ENCODE measurements at places on chromosomes 2 and 18. TPM values are rescaled to one million over a fixed set of nuclear protein-coding genes. Genes with fewer than 3 reads are reported as not detected.

GRCh38 chr18:63148449-63149301 lies 170.9 kb downstream of the BCL2 start:
- peaks cover 51% of the 10 kb centered on the region for H3K4me1 ChIP-seq
- DNase-seq = no peak
- H3K36me3 ChIP-seq = no peaks in the 10 kb centered on the region
- no peak overlapping the region for H3K4me3 ChIP-seq

DNA sequence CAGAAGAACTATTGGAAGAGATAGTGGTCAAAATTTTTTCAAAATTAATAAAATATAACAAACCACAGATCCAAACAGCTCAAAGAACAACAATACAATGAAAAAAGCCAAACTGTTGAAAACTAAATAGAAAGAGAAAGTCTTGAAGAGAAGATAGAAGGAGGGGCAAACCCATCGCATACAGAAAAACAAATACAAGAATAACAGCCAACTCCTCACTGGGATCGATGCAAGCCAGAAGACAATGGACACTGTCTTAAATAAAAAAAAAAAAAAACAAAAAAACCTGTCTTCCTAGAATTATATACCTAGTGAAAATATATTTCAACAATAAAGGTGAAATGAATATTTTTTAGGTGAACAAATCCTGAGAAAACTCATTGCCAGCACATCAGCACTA lies 34.1 kb upstream of the ARHGAP25 start:
- no peak for DNase-seq
- H3K4me3 ChIP-seq = no peak overlapping the region
- H3K36me3 ChIP-seq = peaks cover 12% of the 10 kb centered on the region
- peaks cover 34% of the 10 kb centered on the region for H3K27me3 ChIP-seq
- no peaks in the 10 kb centered on the region for H3K4me1 ChIP-seq

DNA sequence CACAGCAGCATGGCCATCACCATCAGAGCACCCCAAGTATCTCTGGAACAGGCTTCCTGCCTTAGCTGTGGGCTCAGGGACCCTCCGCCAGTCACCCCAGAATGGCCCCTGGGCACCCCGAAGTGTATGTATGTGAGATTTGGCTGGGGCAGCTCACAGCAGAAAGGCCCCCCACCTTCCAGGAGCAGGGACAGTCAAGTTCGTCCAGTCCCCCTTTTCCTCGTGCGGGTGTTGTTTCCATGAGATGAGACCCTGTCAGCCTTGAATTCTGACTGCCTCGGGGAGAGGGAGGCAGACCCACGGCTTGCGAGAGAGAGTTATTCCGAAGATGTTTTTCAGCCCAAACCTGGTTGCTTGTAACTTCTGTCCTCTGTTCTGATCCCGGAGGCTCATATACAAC lies 290.9 kb upstream of the HDAC4 start:
- peaks cover 8% of the 10 kb centered on the region for H3K4me1 ChIP-seq
- no peaks in the 10 kb centered on the region for H3K36me3 ChIP-seq
- peaks cover 6% of the 10 kb centered on the region for H3K27me3 ChIP-seq
- DNase-seq = no peak
- no peak overlapping the region for H3K4me3 ChIP-seq
- no peak overlapping the region for H3K27ac ChIP-seq

DNA sequence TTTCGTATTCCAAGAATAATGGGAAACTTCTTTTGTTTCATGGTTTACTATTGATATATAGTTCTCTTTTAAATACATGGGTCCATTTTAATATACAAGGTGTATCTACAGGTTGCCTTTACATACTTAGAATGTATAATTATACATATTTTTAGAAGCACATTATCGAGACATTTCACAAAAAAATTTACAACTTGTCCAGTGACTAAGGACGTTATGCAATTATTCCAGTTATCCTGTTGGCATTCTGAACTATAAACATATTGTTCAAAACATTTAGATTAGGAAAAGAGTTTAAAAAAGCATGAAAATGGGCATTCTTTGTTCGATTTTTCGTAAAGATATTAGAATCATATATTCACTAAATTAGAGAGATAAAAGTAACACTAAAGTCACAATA lies 344.6 kb upstream of the TMEFF2 start:
- H3K4me1 ChIP-seq = no peaks in the 10 kb centered on the region
- H3K4me3 ChIP-seq = no peak overlapping the region
- H3K27ac ChIP-seq = no peak overlapping the region
- H3K27me3 ChIP-seq = no peaks in the 10 kb centered on the region
- DNase-seq = no peak

DNA sequence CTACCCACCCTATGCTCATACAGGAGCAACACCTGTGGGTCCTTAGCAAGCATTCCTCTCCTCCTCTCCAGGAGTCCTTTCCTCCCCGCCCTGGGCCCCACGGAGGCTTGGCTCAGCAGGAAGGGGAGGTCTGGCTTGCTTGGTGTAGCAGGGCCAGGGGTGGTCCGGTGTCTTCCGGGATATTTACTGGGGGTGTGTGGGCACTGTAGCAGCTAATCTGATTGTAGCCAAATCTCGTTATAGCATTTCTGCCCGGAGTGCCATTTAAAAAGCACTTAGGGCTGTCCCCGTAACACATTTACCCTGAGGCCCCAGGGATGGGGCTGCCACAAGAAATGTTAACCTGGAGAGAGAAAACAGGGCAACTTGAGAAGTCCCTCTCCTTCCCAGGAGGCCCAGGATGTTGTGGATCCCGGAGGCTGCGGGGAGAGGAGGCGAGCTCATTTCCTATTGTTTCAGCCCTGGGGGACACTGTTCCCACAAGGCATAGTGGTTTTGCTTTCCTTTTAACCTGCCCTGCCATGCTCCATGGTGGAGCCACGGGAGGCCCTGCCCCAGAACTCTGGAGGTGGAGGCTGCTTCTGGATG lies 134.5 kb downstream of the CLIP4 start:
- no peaks in the 10 kb centered on the region for H3K4me1 ChIP-seq
- no peak overlapping the region for H3K4me3 ChIP-seq

DNA sequence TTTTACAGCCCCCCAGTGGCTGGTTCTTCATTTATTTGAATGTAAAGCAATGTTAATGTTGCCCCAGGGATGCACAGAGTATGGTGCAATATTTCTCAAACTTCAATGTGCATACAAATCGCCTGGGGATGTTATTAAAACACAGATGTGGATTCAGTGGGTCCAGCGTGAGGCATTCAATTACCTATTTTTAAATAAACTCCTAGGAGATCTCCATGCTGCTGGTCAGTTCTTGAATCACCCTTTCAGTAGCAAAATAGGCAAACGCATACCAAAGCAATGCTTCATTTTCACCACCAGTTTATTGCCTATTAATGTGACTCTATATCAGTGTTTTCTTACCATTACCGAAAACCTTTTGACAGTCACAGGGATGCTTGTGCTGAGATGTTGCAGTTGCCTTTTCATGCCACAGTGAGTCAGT lies 530.7 kb downstream of the CBLN2 start:
- H3K27ac ChIP-seq = no peak overlapping the region
- H3K4me3 ChIP-seq = no peak overlapping the region
- no peaks in the 10 kb centered on the region for H3K4me1 ChIP-seq
- no peak for DNase-seq
- H3K36me3 ChIP-seq = peaks cover 5% of the 10 kb centered on the region
- no peaks in the 10 kb centered on the region for H3K27me3 ChIP-seq

DNA sequence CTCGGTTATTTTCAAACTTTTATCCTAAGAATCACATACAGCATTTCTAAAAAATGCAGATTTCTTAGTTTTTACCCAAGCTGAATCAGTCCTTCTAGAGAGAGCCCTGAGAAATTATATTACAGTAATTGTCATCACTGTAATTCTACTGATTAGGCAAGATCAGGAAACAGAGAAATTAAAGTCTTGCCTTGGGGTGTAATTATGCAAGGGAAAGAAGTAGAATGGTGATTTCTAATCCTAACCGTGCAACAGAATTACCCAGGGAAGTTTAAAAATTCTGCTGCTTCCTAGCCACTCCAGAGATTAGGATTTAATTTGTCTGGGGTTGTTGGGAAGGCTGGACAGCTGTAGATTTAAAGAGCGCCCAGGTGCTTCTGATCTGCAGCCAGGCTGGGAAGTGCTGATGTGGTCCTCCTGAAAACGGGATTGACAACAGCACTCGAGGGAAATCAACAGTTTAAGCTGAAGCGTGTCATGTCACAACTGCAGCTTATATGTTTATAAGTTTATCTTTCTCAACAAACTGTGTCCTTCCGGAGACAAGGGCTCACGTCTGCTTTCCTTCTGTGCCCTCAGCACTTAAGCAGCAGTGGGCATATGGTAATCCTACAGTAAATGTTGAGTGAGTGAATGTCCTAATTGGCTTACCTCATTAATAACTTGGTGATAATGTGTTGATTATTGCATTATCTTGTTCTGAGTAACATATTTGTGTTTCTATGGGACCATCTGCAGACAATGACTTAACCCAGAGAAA lies 671.9 kb upstream of the SOX11 start:
- no peak for DNase-seq
- no peaks in the 10 kb centered on the region for H3K4me1 ChIP-seq
- H3K27ac ChIP-seq = no peak overlapping the region
- no peak overlapping the region for H3K4me3 ChIP-seq

- H3K36me3 ChIP-seq = no peaks in the 10 kb centered on the region
- peak overlapping the region; percentile 60 for H3K27ac ChIP-seq
- no peak overlapping the region for H3K4me3 ChIP-seq
- H3K4me1 ChIP-seq = peaks cover 19% of the 10 kb centered on the region
Observed at GRCh38 chr2:145740302-145740701, 1220.4 kb upstream of the ZEB2 start.

- no peak for DNase-seq
- H3K27ac ChIP-seq = no peak overlapping the region
- H3K4me3 ChIP-seq = no peak overlapping the region
- no peaks in the 10 kb centered on the region for H3K4me1 ChIP-seq
- no peaks in the 10 kb centered on the region for H3K36me3 ChIP-seq
- peaks cover 2% of the 10 kb centered on the region for H3K27me3 ChIP-seq
Observed at GRCh38 chr2:2085533-2085932, 245.5 kb downstream of the MYT1L start.

DNA sequence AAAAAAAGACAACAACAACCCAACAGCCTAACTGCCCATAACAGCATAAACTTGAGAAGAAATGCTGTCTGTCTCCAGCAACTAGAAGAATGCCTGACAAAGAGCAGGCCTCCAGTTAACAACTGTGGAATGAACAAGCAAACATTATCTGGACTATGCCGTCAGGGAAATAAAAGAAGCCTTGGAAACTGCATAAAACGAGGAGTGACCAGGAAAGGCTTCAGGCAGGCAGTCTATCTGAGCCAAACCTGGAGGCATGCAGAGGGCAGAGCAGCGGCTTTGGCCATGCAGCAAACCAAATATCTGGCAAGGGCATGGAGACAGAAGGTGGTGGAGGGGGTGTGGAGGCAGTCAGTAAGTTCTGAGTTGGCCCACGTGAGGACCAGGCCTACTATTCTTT lies 11.1 kb downstream of the HES6 start:
- no peaks in the 10 kb centered on the region for H3K36me3 ChIP-seq
- no peak overlapping the region for H3K27ac ChIP-seq
- no peak for DNase-seq
- no peaks in the 10 kb centered on the region for H3K27me3 ChIP-seq

DNA sequence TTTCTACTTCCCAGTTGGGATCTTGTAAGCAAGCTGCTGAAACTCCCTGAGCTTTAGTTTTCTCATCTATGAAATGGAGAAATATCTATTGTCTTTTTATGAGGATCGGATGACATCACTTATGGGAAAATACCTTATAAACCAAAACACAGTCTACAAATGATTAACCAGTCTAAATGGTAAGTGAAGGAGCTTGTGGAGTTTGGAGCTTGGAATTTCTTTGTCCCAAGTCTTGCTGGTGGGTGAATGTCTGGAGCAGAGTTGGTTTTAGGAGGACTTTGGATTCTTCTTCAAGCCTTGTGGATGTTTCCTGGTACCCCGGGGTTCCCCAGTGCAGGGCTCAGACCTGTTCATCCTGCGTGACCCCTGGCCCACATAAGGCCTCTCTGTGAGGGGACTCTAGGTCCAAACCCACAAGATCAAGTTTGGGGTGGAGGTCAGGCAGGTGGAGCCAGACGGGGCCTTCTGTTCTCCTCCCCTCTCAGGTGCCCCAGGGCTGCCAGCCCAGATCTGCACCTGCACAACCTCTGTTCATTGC lies 43.2 kb downstream of the FOSL2 start:
- H3K4me1 ChIP-seq = peaks cover 53% of the 10 kb centered on the region
- peak overlapping the region; percentile 48 for H3K27ac ChIP-seq
- no peaks in the 10 kb centered on the region for H3K27me3 ChIP-seq
- no peaks in the 10 kb centered on the region for H3K36me3 ChIP-seq

GRCh38 chr2:12642859-12643258 lies 73.9 kb upstream of the TRIB2 start:
- no peak overlapping the region for H3K4me3 ChIP-seq
- H3K27me3 ChIP-seq = no peaks in the 10 kb centered on the region
- no peak overlapping the region for H3K27ac ChIP-seq
- H3K36me3 ChIP-seq = peaks cover 7% of the 10 kb centered on the region
- no peaks in the 10 kb centered on the region for H3K4me1 ChIP-seq

- H3K27ac ChIP-seq = peak overlapping the region; percentile 76
- peaks cover 11% of the 10 kb centered on the region for H3K4me1 ChIP-seq
- H3K4me3 ChIP-seq = peak overlapping the region; percentile 43
- DNase-seq = no peak
- H3K27me3 ChIP-seq = no peaks in the 10 kb centered on the region
- no peaks in the 10 kb centered on the region for H3K36me3 ChIP-seq
Observed at GRCh38 chr2:25285265-25286024, 56.3 kb downstream of the DNMT3A start.

Gene RNF152
- 0.73 TPM for total RNA-seq

Gene D2HGDH
- 36.6 TPM for total RNA-seq

Gene GPAT2
- 4.7 TPM for total RNA-seq

Gene GCKR
- total RNA-seq = not detected

Measured in natural killer cell treated with Interleukin-12 subunit alpha and Interleukin-12 subunit beta and Interleukin-15 and Interleukin-18, amount 100 ng/mL, for 72 hours (primary cell).